ENCODE measurements at places on chromosomes 6 and 20.

DNA sequence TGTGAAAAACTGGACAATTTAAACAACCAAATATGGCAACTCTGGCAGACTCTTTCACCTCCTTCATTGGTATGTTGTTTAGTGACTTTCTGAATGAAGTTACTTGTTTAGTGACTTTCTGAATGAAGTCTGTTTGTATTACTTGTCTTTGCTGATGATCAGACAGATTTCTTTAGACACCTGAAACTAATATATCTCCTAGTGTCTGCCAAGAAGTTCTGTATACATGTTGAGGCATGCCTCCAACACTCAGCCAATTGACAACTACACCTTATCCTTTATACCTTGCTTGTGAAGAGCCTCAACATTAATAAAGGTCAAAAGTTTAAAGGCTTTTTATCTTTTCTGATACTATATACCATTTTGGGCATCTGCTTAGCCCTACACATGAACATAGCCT is 725.4 kb upstream of the EPHA7 start:
- no peaks in the 10 kb centered on the region for H3K36me3 ChIP-seq
- DNase-seq: no peak
- H3K4me3 ChIP-seq: no peak overlapping the region
- H3K27me3 ChIP-seq: no peaks in the 10 kb centered on the region
- no peaks in the 10 kb centered on the region for H3K4me1 ChIP-seq
- H3K27ac ChIP-seq: no peak overlapping the region

- DNase-seq: no peak
- peaks cover 42% of the 10 kb centered on the region for H3K36me3 ChIP-seq
- no peak overlapping the region for H3K4me3 ChIP-seq
- no peak overlapping the region for H3K27ac ChIP-seq
- H3K27me3 ChIP-seq: no peaks in the 10 kb centered on the region
These were observed 26.2 kb downstream of the HDAC2 start for GRCh38 chr6:113944701-113945100.

DNA sequence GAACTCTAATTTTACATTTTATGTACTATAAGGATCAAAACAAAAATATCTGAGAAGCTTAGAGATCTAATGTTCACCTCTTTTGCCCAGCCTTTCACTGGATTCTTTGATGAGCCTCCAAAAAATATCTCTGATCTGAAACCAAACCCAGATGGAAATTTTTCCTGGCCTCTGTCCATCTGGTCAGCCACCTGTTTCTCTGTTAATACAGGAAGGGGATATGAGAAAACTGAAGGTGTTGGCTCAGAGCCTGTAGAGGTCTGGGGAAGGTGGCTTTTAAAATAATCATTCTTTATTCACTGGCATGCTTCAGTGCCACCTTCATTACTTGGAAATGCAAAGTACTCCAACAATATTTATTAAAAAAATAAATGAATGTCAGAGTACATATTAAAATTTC is 8.5 kb upstream of the MCM3 start:
- no peaks in the 10 kb centered on the region for H3K27me3 ChIP-seq
- peaks cover 20% of the 10 kb centered on the region for H3K4me1 ChIP-seq
- no peak for DNase-seq
- no peak overlapping the region for H3K4me3 ChIP-seq
- no peak overlapping the region for H3K27ac ChIP-seq

DNA sequence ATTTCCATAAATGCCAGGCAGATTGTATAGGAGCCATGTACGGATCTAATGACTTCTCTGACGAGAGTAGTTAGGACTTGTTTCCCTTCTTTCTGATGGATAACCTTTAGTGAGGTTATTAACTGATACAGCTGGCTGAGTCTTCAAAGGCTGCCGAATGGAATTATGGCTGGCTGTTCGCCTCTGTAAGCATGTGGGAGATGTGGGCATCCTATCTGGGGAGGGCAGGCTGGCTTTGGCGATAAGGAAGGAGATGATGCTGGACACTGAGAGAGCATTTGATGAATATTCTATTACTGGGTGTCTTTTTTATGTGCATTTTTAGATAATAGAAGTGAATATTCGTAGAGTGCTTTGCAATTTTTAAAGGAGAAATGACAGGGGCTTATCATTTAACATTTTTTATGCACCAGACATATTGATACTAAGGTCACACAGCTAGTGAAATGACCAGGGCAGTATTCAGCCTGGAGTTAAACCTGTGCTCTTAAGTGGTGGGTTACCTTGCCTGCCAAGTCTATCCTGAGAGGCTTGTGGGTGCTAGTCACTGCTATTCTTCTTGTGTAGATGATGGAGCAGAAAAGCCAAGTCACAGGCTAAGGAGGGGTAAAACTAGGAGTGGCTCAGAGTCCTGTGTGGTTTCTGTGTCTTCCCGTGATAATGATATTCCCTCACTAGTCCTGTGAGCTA is 3.1 kb downstream of the PBOV1 start:
- H3K27ac ChIP-seq: no peak overlapping the region
- peaks cover 13% of the 10 kb centered on the region for H3K27me3 ChIP-seq

- DNase-seq: no peak
- H3K27ac ChIP-seq: no peak overlapping the region
- no peaks in the 10 kb centered on the region for H3K27me3 ChIP-seq
- H3K36me3 ChIP-seq: peaks cover 62% of the 10 kb centered on the region
These were observed 10.1 kb downstream of the CDC5L start for GRCh38 chr6:44397424-44398164.

GRCh38 chr6:81818901-81819361 is 66.5 kb upstream of the TENT5A start:
- no peaks in the 10 kb centered on the region for H3K27me3 ChIP-seq
- H3K27ac ChIP-seq: no peak overlapping the region
- H3K36me3 ChIP-seq: no peaks in the 10 kb centered on the region
- no peak overlapping the region for H3K4me3 ChIP-seq
- H3K4me1 ChIP-seq: peaks cover 7% of the 10 kb centered on the region
- DNase-seq: no peak

GRCh38 chr6:140636271-140636907 is 1261.9 kb upstream of the CITED2 start:
- H3K4me3 ChIP-seq: no peak overlapping the region
- no peak overlapping the region for H3K27ac ChIP-seq
- peaks cover 4% of the 10 kb centered on the region for H3K27me3 ChIP-seq
- H3K36me3 ChIP-seq: no peaks in the 10 kb centered on the region
- H3K4me1 ChIP-seq: no peaks in the 10 kb centered on the region

- H3K36me3 ChIP-seq: no peaks in the 10 kb centered on the region
- H3K4me3 ChIP-seq: no peak overlapping the region
- DNase-seq: no peak
- no peaks in the 10 kb centered on the region for H3K4me1 ChIP-seq
- H3K27ac ChIP-seq: no peak overlapping the region
These were observed 186.4 kb upstream of the MMS22L start for GRCh38 chr6:97469451-97469850.

DNA sequence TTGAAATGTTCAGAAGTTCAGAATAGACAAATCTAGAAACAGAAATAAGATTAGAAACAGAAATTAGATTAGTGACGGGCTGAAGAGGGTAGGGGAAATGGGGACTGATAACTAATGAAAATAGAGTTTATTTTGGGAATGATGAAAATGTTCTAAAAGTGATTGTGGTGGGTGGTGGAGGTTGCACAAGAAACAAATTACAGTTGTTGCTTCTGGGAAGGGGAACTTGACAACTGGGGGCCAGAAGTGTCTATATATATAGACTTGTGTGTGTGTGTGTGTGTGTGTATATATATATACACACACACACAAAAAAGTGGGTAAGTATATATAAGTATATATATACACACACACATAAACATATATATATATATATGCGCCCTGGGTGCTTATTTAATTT is 86.5 kb upstream of the RREB1 start:
- H3K4me1 ChIP-seq: no peaks in the 10 kb centered on the region
- no peak overlapping the region for H3K27ac ChIP-seq
- peaks cover 14% of the 10 kb centered on the region for H3K27me3 ChIP-seq
- no peak for DNase-seq

GRCh38 chr6:112883095-112883494 is 536.0 kb downstream of the RFPL4B start:
- no peak overlapping the region for H3K4me3 ChIP-seq
- no peaks in the 10 kb centered on the region for H3K4me1 ChIP-seq

DNA sequence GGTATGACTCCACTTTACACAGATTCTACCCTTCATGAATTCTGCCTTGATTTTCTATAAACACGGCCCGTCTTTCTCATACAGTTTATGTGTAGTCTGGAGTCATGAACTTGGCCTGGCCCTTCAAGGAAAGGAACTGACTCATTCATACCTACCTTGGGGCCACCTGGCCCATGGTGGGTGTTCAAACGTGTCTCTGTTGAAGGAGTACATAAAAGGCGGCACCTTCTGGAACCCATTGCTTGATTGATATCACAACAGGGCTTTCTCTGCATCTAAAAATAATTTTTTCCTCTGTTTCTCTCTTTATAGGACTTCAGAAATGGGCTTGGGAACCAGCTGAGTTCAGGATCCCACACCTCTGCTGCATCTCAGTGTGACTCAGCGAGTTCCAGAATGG is 363.0 kb upstream of the SOX4 start:
- H3K27me3 ChIP-seq: no peaks in the 10 kb centered on the region
- no peak overlapping the region for H3K4me3 ChIP-seq
- H3K4me1 ChIP-seq: no peaks in the 10 kb centered on the region
- no peak overlapping the region for H3K27ac ChIP-seq
- peaks cover 29% of the 10 kb centered on the region for H3K36me3 ChIP-seq
- DNase-seq: no peak

GRCh38 chr6:130138116-130138908 is 84.4 kb downstream of the SAMD3 start:
- peak; percentile 26 for DNase-seq
- peak overlapping the region; percentile 52 for H3K4me3 ChIP-seq
- H3K36me3 ChIP-seq: peaks cover 77% of the 10 kb centered on the region
- peaks cover 76% of the 10 kb centered on the region for H3K4me1 ChIP-seq
- H3K27ac ChIP-seq: peak overlapping the region; percentile 84

DNA sequence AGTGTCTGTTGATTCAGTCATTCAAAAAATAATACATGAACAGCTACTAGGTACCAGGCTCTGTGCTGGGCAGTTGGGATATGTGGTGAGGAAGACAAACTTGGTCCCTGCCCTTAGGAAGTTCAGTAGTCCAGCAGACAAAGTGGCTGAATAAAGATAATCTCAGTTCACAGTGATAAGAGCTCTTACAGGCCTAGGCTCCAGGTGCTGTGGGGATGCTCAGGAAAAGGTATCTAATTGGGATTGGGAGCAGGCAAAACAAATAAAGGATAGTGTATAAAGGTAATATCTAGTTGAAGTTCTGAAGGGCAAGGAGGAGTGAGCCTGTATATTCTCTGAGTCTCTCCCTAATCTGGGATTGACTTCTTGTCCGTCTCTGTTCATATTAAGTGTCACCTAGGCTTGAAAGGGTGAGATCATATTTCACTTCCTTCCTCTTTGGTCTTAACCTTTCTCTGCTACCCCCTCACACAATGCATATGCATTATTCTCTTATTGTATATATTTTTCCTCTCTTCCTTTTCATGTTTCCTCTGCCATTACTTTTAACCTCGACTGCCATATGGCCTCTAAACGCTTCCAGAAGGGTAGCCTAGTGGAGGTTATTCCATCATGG is 13.5 kb downstream of the PTPN1 start:
- no peak for DNase-seq
- peak overlapping the region; percentile 64 for H3K27ac ChIP-seq
- peaks cover 54% of the 10 kb centered on the region for H3K4me1 ChIP-seq
- no peaks in the 10 kb centered on the region for H3K27me3 ChIP-seq
- peaks cover 38% of the 10 kb centered on the region for H3K36me3 ChIP-seq

DNA sequence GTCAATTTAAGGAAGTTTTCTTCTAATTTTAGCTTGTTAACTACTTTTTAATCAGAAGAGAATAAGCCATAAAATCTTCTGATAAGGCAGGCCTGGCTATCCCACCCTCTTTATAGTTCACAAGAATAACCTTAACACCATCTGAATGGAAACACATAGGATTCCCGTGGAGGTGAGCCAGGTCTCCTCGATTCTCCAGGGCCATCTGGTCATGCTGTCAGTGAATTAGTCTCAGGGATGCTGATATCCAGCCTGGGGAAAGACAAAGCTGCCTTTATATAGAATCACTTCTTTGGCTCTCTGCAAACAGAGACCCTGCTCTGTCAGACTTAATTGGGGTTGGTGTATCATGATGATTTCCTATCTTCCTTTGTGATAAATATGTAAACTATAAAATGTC is 30.1 kb upstream of the TAGAP start:
- peaks cover 12% of the 10 kb centered on the region for H3K4me1 ChIP-seq
- no peak overlapping the region for H3K4me3 ChIP-seq
- no peak for DNase-seq
- H3K36me3 ChIP-seq: peaks cover 5% of the 10 kb centered on the region
- H3K27ac ChIP-seq: no peak overlapping the region
- H3K27me3 ChIP-seq: peaks cover 43% of the 10 kb centered on the region

GRCh38 chr20:39069976-39070375 is 107.8 kb downstream of the DHX35 start:
- no peak for DNase-seq
- H3K27ac ChIP-seq: no peak overlapping the region
- H3K4me3 ChIP-seq: no peak overlapping the region
- no peaks in the 10 kb centered on the region for H3K4me1 ChIP-seq
- H3K36me3 ChIP-seq: no peaks in the 10 kb centered on the region

DNA sequence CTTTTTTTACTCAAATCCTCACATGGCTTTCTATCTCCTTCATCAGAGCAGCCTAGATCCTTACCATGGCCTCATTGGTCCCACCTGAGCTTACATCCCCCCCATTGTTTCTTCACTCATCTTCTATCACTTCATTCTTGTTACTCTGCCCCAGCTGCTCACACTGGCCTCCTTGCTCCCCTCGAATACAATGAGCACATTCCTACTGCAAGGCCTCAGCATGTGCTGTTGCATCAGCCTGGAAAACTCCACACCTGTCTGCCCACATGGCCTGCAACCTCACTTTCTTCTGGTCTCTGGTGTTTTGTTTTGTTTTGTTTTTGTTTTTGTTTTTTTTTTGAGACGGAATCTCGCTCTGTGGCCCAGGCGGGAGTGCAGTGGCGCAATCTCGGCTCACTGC is 212.6 kb downstream of the TBX18 start:
- H3K27me3 ChIP-seq: no peaks in the 10 kb centered on the region
- no peaks in the 10 kb centered on the region for H3K36me3 ChIP-seq
- no peak for DNase-seq
- no peak overlapping the region for H3K27ac ChIP-seq

GRCh38 chr6:21214738-21215448 is 378.7 kb upstream of the SOX4 start:
- peaks cover 1% of the 10 kb centered on the region for H3K36me3 ChIP-seq
- H3K27ac ChIP-seq: no peak overlapping the region
- H3K4me1 ChIP-seq: no peaks in the 10 kb centered on the region
- no peak for DNase-seq

- no peak overlapping the region for H3K4me3 ChIP-seq
- H3K4me1 ChIP-seq: peaks cover 2% of the 10 kb centered on the region
- no peak overlapping the region for H3K27ac ChIP-seq
- peaks cover 58% of the 10 kb centered on the region for H3K27me3 ChIP-seq
- no peak for DNase-seq
- no peaks in the 10 kb centered on the region for H3K36me3 ChIP-seq
These were observed 16.1 kb upstream of the SIRPB2 start for GRCh38 chr20:1507276-1507675.

- peaks cover 13% of the 10 kb centered on the region for H3K27me3 ChIP-seq
- no peak for DNase-seq
These were observed 68.3 kb downstream of the ANKRD6 start for GRCh38 chr6:89501222-89501621.

Measured in activated naive CD4-positive, alpha-beta T cell treated with anti-CD3 and anti-CD28 coated beads, Interleukin-2, amount 10 ng/mL, durations not matched to agents 7 days and 5 days (primary cell).